ENCODE measurements at places on chromosomes 11 and 22.

GRCh38 chr11:58654908-58655296 lies 32.4 kb downstream of the CNTF start:
- DNase-seq: no peak

GRCh38 chr11:96185220-96185768 lies 157.7 kb downstream of the MAML2 start:
- DNase-seq: no peak

- no peak for DNase-seq
Observed at GRCh38 chr11:69637941-69638871, 2.8 kb upstream of the CCND1 start.

GRCh38 chr11:1048375-1049070 lies 12.0 kb upstream of the MUC6 start:
- DNase-seq: no peak

DNA sequence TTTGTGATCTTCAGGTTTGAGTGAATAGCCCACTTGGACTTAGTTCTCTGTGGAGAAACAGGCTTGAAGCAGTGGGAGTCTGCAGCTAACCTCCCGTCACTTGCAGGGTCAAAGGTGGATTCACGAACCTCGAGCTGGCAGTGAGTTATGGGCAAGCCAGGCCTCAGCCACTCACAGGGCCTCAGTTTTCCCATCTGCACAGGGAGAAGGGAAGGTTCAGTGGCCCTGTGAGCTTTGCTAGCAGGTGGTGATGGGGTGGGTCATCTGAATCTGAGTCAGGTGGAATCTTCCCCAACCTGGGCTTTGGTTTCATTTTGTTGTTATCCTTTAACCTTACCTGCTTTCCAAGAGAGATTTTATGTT lies 86.6 kb upstream of the GRIK4 start:
- DNase-seq: no peak

DNA sequence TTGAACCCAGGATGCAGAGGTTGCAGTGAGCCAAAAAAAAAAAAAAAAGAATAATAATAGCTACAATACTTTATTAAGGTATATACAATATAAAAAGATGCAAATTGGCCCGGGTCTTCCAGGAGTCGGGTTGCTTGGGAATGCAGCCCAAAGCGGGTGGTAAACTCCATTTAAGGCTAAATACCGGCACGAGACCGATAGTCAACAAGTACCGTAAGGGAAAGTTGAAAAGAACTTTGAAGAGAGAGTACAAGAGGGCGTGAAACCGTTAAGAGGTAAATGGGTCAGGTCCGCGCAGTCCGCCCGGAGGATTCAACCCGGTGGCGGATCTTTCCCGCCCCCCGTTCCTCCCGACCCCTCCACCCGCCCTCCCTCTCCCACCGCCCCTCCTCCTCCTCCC lies 143.3 kb downstream of the DLG2 start:
- no peak for DNase-seq

GRCh38 chr11:70498171-70498571 lies 99.8 kb downstream of the CTTN start:
- no peak for DNase-seq

- no peak for DNase-seq
Observed at GRCh38 chr11:128420951-128421350, 166.4 kb downstream of the ETS1 start.

GRCh38 chr11:57095417-57095816 lies 86.3 kb upstream of the LRRC55 start:
- no peak for DNase-seq

DNA sequence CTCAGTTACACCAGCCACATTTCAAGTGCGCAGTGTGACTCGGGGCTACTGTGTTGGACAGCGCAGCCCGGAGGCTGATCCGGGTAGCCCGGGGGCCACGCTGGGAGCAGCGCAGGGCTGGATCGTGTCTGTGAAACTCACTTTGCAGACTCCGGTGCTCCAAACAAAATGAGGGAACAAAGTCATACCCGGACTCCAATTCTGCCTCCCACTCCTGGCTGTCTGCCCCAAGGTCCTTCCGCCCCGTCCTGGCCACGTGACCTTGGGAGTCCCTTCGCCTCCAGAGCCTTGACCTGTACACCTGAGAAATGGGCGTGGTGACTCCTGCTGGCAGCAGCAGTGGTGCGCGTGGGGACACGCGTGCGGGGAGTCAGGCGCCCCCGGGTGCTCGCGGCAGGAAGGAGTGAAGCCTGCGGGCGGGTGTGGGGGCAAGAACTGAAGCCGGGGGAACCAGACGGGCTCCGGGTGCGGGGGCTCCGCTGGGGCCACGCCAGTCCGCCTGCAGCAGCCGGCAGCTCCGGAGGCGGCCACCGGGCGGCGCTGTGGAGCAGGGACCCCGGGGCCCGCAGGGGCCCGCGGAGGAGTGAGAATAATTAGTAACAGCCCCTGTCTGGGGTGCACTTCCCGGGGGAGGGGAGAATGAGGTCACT lies 42.4 kb downstream of the KCNJ4 start:
- DNase-seq: peak; percentile 50

DNA sequence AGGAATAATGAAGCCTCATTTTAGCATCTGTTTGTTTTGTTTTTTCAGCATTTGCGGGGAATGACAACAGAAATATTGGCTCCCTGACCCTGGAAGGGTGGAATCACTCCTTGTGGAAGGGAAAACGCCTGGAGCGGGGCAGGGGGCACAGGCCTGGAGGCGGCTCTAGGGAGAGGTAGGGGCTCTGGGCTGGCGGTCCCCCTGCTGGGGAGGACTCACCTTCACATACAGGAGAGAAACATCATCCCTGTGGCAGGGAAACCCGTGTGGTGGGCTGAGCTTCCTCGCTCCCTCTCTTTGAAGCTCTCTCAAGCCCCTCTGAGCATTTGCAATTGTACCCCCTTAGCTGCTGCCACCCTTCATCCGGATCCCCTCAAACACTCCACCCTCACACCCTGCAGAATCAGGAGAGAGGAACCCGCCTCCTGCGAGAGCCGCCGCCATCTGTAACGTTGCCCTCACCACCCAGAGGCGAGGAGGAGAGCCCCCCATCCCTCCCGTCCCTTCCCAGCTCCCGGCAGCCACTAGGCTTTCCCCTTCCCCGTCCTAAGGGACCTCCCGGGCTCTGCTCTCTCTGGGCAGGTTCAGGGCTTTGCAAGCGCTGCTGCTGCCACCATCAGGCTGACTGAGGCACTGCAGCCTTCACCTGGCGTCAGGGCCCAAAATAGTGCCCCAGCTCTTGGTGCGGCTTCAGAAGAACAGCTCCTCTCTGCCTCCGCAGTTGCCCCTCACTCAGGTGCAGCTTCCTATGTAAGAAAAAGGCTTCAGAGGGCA lies 10.4 kb downstream of the KIRREL3 start:
- peak; percentile 69 for DNase-seq

GRCh38 chr11:80798174-80798573 lies 1357.3 kb upstream of the TENM4 start:
- DNase-seq: no peak

GRCh38 chr11:129230006-129230405 lies 37.9 kb upstream of the ARHGAP32 start:
- no peak for DNase-seq

- DNase-seq: no peak
Observed at GRCh38 chr11:67052891-67053290, 3.8 kb upstream of the RHOD start.

GRCh38 chr11:63599211-63600122 lies 14.8 kb downstream of the PLAAT3 start:
- no peak for DNase-seq

DNA sequence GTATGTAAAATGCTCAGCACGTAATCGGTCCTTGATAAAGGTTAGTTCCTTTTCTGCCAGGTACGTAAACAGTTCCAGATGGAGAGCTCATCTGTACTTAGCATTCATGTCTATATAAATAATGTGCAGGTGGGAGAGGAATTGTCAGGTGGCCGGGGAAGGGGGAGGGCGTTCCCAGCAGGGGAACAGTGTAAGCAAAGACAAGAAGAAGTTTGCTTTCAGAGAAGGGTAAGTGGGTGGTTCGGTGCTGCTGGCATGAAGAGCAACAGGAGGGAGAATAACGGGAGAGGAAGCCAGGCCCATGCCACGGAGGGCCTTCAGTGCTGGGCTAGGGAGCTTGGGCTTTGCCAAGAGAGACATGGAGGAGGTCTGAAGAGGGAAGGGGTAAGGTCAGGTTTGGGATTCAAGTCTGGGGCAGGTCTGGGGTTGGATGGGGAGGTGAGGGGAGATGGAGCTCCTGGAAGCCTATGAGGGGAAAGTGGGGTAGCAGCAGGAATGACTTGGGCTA lies 11.4 kb upstream of the WNT11 start:
- DNase-seq: no peak

GRCh38 chr22:38953577-38954413 lies 3.6 kb upstream of the APOBEC3A start:
- DNase-seq: peak; percentile 87

GRCh38 chr11:44963948-44964347 lies 13.3 kb upstream of the TP53I11 start:
- no peak for DNase-seq

GRCh38 chr11:68020575-68020974 lies 9.9 kb upstream of the NDUFS8 start:
- DNase-seq: no peak

DNA sequence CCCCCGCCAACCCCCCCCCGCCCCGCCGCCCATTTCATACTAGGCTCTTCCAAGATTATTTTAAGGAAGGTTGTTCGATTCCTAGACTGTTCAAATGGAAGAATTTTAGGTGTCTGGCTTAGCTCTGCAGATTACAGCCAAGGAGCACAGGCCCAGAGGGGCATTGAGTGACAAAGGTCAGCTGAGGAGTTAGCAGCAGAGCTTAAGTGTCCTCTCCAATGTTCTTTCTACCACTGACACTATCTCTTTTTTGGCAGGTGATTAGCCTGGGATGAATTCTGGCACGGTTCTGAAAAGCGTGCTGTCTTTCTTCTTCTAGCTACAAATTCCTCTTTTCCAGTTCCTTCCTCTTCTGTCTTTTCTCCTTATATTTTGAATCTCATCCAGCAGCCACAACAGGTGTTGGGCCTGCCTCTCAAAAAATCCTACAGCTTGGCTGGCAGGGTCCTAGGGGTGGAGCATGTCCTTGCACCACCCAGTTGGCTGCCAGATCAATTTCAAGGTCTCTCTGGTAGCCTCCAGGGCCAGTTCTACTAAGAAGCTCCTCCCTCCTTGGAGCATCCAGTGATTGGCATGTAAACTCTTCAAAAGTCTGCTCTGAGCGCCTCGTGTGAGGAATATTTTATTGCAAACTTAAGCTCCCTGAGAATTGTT lies 23.0 kb downstream of the KCNE3 start:
- no peak for DNase-seq

DNA sequence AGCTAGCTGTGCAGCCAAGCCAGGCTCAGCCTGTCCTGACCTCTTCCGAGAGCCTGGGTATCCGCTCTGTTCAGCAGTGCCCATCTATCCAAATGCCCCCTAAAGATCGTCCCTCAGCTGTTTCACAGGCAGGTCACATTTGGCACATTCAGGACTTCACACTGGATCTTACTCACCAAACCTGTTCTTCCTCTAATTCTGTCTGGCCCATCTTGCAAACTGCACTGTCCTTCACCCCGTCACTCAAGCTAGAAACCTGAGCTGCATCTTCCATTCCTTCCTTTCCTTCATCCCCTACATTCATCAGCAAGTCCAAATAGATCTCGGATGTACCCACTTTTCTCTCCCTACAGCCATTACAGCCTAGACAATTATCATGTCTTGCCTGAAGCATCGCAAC lies 60.7 kb upstream of the CSNK2A3 start:
- no peak for DNase-seq

- DNase-seq: no peak
Observed at GRCh38 chr11:26158251-26158650, 173.7 kb upstream of the ANO3 start.

DNA sequence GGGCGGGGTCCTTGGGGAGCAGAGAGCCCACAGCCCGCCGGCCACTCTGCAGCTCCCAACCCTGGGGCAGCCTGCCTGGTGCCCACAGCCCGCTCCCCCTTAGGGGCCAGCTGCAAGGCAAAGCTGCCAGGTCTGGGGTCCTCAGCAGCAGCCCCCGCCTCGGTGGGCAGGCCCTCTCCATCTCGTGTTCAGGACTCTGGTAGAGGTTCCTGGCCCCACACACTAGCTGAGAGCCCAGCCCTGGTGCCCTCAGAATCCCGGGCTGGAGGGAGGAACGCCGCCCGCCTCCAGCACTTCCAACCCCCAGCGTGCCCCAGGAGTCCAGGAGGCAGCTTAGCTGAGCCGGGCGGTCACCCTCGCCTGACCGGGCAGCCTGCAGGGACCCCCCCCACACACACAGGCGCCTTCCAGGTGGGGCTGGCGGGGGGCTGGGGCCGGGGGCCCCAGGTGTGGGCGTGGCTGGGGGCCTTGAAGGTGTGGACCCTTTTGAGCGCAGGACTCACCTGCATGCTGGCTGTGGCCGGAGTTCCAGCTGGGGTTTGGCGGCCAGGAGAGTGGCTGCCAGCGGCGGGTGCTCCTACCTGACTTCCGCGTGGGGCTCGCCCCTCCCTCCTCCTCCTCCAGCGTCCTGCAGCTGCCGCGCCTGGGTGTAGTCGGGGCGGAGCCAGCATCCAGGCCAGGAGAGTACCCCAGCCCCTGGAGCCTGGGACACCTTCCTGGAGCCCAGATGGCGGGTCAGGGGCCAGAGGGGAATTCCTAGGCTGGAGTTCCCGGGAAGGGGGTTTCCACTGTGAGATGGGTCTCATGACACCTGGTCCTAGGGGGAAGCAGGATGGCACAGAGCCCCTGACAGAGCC lies at the start of gene ANO9:
Gene ANO9 (minus strand): TSS at position 594 of the 857 bp plus-strand sequence. CDS start 85 bp downstream, at position 509.
- peak; percentile 80 for DNase-seq

All from stimulated activated CD4-positive, alpha-beta T cell treated with anti-CD3 and anti-CD28 coated beads, Interleukin-15, amount 100 ng/mL, for 24 hours (primary cell).